NK-92 treated with Interleukin-12 subunit alpha and Interleukin-12 subunit beta, amount 100 ng/mL, for 24 hours (cell line): ENCODE measurements at places on chromosomes 7 and 10.

GRCh38 chr10:11307004-11307403 is 289.3 kb downstream of the CELF2 start:
- no peak for DNase-seq

- no peak for DNase-seq
Observed at GRCh38 chr10:114720685-114721278, 62.7 kb upstream of the ABLIM1 start.

DNA sequence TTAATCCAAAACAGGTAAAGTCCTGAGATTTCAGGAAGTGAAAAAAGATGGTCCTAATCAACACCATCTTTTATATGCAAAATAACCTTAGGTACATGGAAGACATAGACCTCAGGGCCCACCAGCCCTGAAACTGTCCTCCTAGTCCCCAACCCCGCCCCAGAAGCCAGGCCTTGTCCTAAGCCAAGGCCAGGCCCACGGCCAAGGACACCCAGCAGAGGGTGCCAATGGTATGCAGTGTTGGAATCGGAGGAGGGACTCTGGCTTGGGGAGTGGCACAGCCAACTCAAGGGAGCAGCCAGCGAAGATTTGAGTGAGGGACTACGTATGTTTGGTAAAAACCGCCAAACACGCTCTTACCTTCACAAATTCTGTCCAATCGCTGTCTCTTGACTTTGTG is 96.7 kb downstream of the ZRANB1 start:
- DNase-seq, result no peak

GRCh38 chr7:143369678-143370651 is 7.5 kb upstream of the FAM131B start:
- no peak for DNase-seq

- DNase-seq, result no peak
Observed at GRCh38 chr7:149764481-149765398, 8.6 kb downstream of the ZNF467 start.

- DNase-seq, result no peak
Observed at GRCh38 chr10:98030093-98030821, at the start of gene CRTAC1. CRTAC1 (minus strand) TSS chr10:98030621; CDS start chr10:98030472, 149 bp downstream.

- DNase-seq, result no peak
Observed at GRCh38 chr7:96686305-96686704, 23.3 kb downstream of the SEM1 start.

DNA sequence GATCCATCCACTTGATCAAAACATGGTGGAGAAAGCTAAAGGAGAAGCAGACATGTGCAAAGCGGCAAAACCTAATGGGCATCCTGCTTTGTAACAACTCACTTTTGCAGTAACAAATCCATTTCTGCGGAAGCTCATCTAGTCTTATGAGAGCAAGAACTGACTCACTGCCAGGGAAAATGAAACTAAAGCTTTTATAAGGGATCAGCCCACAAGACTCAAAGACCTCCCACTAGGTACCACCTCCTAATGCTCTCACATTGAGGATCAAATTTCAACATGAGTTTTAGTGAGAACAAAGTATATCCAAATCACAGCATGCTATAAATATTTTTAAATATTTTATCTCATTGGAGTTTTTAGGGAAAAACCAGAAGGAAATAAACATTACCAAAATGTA is 120.1 kb upstream of the GNAI1 start:
- DNase-seq, result no peak

DNA sequence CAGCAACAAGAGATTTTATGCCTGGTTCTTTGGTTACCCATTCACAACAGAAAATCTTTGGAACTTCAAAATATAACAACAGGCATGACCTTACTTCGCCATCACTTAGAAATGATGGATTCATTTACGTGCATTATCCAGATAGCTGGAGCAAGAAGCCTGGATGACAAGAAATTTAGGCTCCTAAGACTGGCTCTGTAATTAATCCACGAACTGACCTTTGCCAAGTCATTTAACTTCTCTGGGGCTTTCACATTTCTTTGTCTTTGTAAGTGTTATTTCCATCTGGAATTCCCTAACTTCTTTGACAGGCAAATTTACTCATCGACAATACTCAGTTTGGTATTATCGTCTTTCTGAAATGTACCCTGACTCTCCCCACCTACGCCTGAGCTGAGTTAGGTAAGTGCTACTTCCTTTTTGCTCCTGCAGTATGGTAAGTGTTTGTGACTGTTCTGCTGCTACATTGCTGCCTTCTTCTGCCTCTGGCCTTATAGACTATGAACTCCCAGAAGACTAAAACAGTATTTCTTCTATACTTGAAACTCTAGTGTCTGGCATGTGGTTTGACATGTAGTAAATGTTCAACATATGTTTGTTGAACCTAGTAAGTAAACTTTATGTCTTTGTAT is 5.5 kb upstream of the MDFIC start:
- no peak for DNase-seq

GRCh38 chr10:69359148-69359547 is 57.6 kb downstream of the TACR2 start:
- DNase-seq, result peak; percentile 11

DNA sequence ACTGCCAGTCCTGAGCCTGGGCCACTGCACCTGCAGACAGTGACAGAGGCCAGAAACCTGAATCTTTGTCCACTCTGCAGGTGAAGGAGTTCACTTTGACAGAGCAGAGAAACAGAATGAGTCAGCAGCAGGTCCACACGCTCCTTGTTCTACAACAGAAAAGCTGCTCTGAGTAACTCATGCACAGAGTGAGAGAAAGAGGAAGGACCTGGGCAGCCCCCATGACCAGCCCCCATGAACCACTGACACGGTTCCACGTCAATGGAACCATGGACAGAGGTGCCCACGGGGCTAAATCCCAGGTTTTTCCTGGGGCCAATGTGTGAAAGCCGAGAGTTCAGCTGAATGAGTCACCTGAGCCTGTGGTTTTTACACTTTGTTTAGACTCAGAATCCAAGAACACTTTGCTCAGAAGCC is 40.8 kb upstream of the CTBP2 start:
- peak; percentile 10 for DNase-seq

- DNase-seq, result no peak
Observed at GRCh38 chr10:88802523-88803285, at the start of gene LIPM. LIPM (plus strand) TSS chr10:88802730; CDS start chr10:88802897, 167 bp downstream.

GRCh38 chr10:28558186-28558585 is 25.3 kb downstream of the WAC start:
- DNase-seq, result no peak

GRCh38 chr7:100563809-100564400 is 9.8 kb downstream of the SAP25 start:
- DNase-seq, result peak; percentile 57

- no peak for DNase-seq
Observed at GRCh38 chr7:132022188-132022587, 465.8 kb upstream of the PODXL start.

GRCh38 chr7:122038904-122039303 is 105.1 kb downstream of the AASS start:
- no peak for DNase-seq

GRCh38 chr7:85074992-85075391 is 111.9 kb downstream of the SEMA3D start:
- no peak for DNase-seq

DNA sequence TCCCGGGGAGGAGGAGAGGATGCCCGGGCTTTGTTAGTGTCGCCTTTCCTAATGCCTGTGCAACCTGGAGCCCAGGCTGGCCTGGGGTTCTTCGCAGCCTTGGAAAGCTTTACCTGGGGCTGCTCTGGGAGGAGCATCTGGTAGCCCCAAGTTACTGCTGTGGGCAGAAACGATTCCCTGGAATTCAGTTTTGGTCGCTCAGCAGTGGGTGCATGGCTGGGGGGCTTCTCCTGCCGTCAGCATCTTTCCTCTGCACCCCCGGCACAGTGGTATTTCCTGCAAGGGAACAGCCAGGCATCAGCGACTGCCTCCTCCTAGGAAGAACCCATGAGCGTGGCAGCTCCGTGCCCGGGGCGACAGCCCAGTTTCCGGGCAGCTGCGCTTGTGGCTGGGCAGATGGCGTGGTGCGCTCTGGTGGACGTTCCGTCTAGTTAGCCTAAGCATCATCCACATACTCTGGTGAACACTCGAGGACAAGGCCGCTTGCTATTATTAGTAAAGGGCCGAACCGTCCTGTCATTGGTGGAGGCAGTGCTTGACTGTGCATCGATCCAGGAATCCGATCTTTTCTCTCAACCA is 107.0 kb upstream of the BTBD16 start:
- DNase-seq, result no peak

DNA sequence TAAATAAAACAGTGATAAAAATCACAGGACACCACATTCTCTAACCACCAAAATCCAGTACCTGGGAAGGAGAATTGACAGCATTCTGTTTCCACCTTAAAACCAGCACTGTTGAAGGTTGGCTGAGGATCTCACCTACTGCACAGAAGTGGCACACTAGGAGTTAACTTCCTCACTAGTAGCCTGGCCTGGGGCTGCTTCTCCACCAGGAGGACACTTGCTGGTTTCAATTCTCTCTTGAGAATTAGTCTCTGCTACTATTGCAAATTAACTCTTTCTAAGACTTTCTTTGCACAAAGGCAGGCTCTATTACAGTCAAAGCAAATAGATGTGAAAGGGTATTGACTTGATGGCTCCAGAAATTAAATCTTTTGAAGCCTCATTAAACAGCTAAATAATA is 2.3 kb upstream of the CTTNBP2 start:
- DNase-seq, result no peak

- DNase-seq, result no peak
Observed at GRCh38 chr7:135774284-135774683, 25.7 kb upstream of the FAM180A start.
